ENCODE measurements at places on chromosomes 2 and 18.
A peak's percentile ranks its signal among the peaks of the same experiment; 100 is the strongest.

DNA sequence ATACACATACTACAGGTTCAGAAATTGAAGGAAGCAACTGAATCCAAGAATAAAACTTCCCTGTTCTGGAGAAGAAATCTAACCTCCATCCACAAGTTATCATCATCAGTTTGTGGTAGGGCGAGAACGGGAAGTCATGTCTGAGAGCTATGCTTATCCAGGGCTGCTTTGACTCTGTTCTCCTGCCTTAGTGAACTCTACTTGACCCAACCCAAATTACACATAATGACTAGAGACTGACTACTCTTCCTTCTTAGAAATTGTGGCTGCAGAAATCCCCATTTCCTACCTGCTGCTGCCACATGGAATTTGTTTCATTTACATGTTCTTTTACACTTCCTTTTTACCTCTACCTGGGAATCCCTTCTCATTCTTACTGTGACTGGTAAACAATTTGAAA is 1102.6 kb upstream of the PIK3C3 start:
- H3K4me1 ChIP-seq: peaks cover 37% of the 10 kb centered on the region
- H3K4me3 ChIP-seq: no peak overlapping the region
- DNase-seq: no peak
- H3K36me3 ChIP-seq: no peaks in the 10 kb centered on the region

GRCh38 chr2:163778045-163778781 is 42.4 kb upstream of the FIGN start:
- H3K36me3 ChIP-seq: no peaks in the 10 kb centered on the region
- no peak overlapping the region for H3K4me3 ChIP-seq
- H3K27me3 ChIP-seq: no peaks in the 10 kb centered on the region

DNA sequence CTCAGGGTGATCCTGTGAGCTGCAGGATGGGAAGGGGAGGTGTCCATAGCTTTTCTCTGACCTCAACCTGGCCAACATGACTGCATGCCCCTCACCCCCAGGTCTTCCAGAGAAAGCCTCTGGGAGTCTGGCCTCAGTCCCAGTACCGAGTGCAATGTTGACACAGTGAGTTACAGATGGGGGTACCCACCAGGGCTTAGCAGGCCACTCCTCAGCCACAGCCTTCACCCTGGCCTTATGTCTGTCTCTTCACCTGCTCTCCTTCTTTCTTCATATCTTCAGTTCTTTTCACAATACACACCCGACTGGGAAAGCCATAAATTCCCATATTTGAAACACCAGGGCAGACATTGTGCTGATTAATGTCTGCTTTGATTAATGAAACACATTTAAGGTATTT is 33.5 kb downstream of the AOX1 start:
- H3K4me1 ChIP-seq: peaks cover 42% of the 10 kb centered on the region
- peak overlapping the region; percentile 53 for H3K27ac ChIP-seq
- H3K4me3 ChIP-seq: no peak overlapping the region

DNA sequence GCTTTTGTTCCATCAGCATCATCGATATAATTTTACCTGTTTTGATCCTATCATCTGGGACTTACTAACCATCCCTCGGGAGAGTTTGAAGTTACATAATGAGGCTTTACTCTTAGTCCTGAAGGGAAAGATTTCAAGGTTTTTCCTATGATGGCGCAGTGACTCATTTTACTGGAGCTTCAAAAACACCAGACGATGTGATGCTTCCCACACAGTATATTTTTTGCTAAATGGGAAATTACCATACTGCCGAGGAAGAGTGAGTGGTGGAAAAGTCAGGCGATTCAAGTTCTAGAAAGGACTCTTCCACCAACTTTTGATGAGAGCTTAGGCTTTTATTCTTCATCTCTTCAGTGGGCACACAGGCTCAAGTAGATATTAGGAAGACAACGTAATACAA is 44.6 kb upstream of the GCG start:
- H3K27me3 ChIP-seq: peaks cover 18% of the 10 kb centered on the region
- no peak overlapping the region for H3K27ac ChIP-seq
- no peak overlapping the region for H3K4me3 ChIP-seq
- peaks cover 1% of the 10 kb centered on the region for H3K36me3 ChIP-seq
- H3K4me1 ChIP-seq: no peaks in the 10 kb centered on the region

DNA sequence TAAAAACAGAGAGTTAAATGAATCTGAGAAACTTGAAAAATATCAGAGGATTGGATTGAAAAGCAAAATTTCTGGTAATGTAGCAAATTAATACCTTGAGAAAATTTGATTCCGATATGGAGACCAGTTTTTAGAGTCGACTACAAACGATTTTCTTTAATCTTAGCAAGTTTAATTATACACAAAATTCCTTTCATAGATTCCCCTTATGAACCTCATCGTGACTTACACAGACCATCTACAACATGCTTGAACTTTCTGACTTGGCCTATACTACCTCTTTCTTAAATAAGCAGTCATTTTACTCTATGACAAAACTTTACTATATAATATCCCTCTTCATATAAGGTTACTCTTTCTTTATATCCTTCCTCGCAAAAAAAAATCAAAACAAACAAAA is 769.6 kb upstream of the CRIM1 start:
- no peaks in the 10 kb centered on the region for H3K27me3 ChIP-seq
- H3K4me3 ChIP-seq: no peak overlapping the region
- DNase-seq: no peak
- no peak overlapping the region for H3K27ac ChIP-seq

DNA sequence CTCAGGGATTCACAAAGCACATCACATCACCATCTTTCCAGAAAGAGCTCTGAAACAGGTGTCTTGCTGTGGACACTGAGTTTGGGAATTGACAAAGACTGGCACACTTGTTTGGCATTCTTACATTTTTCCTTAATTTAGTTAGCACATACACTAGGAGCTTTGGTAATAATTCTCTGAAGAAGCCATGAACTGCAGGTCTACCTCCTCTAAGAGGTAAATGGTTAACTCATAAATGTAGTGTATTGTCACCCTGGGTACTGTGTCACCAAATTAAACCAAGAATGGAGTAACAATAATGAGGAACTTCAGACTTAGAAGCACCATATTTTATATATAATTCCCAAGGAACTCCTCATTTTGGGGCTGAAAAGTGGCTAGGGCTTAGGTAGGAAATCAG is 22.6 kb downstream of the EIF4E2 start:
- no peaks in the 10 kb centered on the region for H3K27me3 ChIP-seq
- DNase-seq: no peak
- no peak overlapping the region for H3K27ac ChIP-seq

DNA sequence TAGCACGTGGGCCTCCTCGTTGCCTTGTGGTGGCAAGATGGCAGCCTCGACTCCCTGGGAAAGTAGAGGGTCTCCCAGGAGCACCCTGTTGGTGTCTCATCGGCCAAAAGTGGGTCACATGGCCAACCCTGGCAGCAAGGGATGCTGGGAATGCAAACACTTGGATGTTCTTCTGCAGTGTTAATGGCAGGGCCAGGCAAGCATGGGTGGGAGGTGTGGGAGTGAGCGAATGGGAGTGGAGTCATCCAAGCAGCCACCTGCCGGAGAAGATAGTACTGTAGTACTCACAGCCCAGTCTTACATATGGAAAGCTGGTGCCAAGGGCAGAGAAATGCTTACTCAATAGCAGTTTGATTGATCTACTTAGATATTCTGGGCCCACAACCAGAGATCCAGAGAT is 122.2 kb downstream of the INHBB start:
- H3K4me3 ChIP-seq: no peak overlapping the region
- no peak for DNase-seq
- H3K36me3 ChIP-seq: no peaks in the 10 kb centered on the region
- no peak overlapping the region for H3K27ac ChIP-seq
